Activated gamma-delta T cell treated with Interleukin-2 at 50 U/mL for 16 hours (primary cell): ENCODE measurements at places on chromosomes 6 and 20.

DNA sequence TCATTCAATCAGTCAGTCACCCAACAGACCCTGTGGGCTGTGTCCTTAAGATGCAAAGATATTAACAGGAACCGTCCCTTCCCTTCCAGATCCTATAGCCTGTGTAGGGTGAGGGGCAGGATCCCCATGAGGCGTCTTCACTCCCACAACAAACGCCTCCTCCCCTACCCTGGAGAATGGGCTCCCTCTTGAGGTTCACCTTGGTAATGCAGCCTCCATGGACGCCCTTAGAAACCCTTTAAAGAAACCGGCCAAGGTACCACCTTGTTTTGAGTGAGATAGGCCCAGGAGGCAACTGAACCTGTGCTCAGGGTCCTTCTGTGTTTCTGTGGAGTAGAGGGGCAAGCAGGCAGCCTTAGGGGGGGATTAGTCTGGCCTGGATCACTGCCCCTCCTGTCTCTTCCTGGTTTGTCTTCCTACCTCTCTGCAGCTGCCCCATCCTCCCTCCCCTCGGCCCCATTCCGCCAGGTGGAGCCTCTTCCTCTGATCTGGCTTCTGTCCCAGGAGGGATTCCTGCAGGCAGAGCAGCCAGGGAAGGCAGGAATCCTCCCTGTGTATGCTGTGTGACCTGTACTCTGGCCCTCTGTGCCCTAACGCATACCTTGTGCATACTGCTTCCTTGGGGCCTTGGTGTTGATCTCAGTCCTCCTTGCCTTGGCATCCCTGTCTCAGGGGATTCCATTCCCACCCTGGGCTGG, 6.6 kb upstream of the GUCA1A start:
- peak; percentile 82 for DNase-seq

DNA sequence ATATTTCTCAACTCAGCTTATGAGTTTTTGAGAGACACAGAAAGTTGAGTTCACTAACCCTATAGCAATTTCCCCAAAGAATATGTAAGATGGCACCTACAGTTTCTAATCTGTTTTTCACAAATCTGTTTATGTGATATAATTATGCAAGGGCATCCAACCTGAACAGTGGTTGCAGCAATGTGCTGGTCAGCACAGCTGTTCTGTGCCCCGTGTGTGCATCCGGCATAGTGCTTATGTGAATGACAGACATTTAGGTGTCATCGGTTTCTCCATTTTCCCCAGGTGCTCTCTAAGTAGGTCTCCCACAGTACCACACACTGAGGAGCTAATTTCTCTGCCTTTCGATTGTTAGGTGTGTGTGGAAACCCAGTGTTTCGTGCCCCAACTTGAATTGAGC, 7.7 kb upstream of the BACH2 start:
- DNase-seq, result no peak

GRCh38 chr6:130296854-130297253, 69.0 kb upstream of the TMEM200A start:
- no peak for DNase-seq

DNA sequence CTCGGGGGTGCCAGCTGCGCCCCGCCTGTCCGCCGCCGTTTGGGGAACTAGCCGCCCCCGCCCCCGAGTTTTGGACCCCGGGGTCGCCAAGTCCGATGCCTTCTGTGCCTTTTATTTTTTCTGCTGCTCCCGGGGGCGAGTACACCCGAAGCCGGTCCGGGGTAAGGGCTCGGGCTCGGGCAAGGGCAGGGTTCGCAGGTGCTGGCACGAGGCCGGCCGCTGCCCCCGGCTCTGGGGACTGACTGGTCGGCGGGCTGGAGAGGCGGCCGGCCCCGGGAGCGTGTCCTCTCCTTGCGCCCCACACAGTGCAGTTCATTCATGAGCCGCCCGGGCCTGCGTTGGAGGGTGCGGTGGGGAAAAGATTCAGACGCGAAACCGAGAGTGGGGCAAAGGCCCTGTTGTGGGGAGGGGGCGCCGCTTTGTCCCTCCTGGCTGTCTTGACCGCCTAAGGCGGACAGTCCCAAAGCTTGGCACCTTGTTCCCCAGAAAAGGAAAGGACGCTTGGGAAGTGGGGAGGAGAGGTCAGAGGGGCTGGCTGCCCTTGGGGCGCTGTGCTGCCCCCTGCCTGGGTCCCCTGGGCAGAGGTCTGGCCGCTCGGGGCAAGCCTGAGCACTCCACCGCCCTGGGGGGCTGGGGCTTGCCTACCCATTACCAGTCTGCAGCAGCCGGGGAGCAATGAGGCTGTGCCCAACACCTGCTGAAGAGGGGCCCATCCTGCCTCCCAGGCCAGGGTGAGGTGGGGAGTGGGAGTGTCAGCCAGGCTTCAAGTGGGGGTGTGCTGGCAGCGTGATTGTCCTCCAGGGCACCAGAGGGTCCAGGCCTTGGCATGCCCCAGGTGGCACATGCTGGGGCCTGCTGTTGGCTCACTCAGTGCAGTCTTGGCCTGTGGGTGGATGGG, 915 bp downstream of the TMEM63B start:
- DNase-seq, result no peak

- DNase-seq, result no peak
Observed at GRCh38 chr6:157219201-157220200, 103.8 kb downstream of the TMEM242 start.

GRCh38 chr20:30286157-30286556, 971.3 kb upstream of the DEFB115 start:
- DNase-seq, result no peak

DNA sequence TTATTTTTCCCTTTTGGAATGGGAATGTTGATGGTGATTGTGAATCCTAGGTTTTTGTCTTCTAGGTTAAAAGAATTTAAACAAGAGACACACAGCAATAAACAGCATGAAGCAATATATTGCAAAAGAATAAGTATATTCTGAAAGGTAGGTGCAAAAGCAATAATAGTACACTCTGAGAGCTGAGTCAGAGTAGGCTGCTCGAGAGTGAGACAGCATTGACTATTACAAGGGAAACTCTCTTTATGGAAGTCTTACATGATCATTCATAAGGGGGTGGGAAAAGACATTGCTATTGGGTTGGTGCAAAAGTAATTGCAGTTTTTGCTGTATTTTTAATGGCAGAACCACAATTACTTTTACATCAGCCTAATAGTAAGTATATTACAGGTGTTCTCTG, 25.0 kb downstream of the FBXO5 start:
- DNase-seq, result no peak
